ENCODE measurements at places on chromosomes 1 and 21.

- DNase-seq, result peak; percentile 67
Measured at GRCh38 chr21:43877936-43878575, 13.0 kb downstream of the AGPAT3 start.

DNA sequence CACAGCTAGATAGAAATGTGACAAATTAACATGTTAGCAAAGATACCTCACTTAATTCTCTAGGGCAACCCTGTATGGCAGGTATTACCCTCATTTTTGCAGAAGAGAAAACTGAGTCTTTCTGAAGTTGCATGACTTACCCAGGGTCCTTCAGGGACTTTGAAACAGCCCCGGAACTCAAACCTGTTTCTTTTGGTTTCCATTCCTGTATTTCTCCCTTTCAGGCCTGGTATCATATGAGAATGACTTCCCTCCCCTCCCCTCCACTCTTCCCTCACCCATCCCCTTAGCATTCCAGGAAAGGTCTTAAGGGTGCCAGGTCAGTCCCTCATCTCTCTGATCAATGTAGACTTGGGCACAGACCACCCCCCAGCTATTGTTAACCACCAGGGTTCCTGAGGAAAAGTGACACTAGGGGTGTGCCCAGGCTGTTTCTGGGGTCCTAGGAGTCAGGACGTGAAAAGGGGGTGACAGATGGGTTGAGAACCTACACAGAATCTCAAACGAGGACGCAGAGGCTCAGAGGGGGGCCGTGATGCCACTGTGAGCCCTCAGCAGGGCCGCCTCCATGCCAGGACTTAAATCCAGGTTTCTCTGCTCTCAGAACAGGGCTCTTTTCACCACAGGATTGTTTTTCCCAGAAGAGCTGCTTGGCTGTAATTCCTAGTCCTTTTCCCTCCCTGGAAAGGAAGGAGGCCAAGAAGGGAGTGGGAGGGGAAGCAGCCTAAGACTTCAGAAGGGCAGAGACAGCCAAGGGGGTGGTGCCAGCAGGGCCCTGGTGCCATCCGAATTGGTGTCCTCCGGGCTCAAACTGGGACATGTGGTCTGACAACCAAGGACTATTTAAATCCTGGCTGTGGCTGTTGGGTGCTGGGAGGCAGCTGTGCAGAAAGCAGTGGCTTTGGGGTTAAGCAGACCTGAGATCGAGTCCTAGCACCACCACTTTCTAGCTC is 2.1 kb upstream of the WASF2 start:
- DNase-seq, result peak; percentile 80

DNA sequence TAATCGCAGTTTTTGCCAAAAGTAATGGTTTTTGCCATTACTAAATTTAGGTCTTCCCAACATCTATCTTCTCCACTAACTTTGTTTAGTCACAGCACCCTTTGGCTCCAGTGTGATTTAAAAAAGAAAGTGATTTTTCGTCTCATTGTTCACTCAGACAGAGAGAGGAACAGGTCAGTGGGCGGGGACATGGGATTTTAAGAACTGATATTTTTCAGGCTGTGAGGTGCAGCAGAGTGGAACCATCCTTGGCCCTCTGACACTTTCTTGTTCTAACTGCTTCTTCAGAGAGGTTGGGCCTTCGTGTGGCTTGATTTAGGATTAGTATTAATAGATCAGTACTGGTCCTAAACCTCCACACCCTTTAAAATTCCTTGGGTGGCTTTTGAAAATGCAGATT is 38.8 kb downstream of the CASQ2 start:
- DNase-seq, result no peak

- DNase-seq, result peak; percentile 82
Measured at GRCh38 chr1:184222652-184223052, 164.2 kb upstream of the C1orf21 start.

DNA sequence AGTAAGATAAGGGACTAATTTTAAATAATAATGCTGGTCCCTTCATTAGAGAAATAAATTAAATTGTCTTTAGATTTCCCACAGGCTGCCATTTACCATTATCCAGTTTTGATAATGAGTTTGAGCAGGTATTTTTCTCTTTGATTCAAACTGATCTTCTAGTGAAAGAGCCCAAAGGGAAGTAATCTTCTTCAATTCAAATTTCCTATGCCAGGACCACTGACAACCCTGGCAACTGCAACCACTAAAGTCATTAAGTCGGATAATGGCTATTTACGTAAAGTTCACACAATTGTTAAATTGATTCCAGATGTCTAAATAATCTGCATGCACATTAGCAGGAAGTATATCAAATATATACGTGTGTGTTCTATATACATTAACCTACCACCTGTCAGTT is 399.3 kb downstream of the PTPRC start:
- no peak for DNase-seq

- DNase-seq, result no peak
Measured at GRCh38 chr1:55364216-55364615, 149.1 kb upstream of the USP24 start.

GRCh38 chr21:33293811-33294216 is 27.6 kb downstream of the IL10RB start:
- DNase-seq, result no peak

- DNase-seq, result peak; percentile 88
Measured at GRCh38 chr1:26225033-26225831, 8.8 kb upstream of the CEP85 start.

- no peak for DNase-seq
Measured at GRCh38 chr1:10063878-10064277, 31.1 kb downstream of the UBE4B start.

DNA sequence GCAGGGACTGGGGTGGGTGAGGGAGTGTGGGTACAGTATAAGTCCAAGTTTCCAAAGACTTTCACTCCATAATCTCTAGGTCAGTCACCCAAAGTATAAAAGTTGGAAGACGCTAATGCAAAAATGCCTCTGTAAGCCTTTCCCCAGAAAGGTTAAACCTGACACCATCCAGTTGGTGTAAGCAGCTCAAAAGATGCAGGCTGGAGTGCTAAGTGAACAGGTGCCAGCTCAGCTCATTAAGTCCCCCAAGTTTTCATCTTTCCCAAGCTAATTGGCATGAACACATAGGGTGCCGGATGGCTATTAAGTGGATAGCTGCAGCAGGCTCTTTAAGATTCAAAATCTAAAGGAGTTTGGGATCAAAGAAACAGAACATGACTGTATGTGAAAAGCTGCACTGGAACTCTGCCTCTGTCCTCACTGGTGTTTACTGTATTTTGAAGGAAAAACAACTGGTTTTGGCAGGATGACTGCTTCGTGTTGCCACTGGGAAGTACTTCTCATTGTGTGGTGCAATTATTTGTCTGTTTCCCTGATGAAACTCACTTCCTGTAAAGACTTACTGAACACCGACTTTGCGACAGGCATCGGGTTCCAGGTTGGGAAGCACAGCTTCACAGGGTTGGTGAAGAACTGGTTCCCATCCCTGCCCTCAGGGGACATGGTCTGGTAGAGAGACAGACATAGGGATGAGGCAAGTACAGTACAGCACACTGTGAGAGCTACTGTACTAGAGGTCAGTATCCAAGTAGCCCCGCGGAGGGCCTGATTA is 152.7 kb downstream of the DAB1 start:
- DNase-seq, result no peak

DNA sequence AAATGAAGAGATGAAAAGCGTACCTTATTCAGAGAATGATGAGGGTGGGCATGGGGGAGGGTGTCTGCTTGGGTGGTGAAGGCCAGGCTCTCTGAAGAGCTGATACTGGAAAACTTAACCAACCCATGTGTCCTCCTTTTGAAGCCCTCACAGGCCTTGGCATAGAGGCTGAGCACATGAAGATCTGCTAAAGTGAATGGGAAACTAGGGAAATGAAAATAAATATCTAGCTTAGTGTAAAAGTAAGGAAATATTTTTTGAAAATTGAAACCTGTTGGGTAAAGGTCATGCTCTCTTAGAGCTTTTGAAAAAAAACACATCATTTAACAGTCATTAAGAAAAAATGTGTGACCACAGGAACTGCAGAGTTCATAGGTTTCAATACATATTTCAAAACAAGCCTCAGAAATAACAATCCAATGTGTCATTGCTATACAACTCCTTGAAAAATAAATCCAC is 40.5 kb upstream of the RALGPS2 start:
- peak; percentile 79 for DNase-seq

DNA sequence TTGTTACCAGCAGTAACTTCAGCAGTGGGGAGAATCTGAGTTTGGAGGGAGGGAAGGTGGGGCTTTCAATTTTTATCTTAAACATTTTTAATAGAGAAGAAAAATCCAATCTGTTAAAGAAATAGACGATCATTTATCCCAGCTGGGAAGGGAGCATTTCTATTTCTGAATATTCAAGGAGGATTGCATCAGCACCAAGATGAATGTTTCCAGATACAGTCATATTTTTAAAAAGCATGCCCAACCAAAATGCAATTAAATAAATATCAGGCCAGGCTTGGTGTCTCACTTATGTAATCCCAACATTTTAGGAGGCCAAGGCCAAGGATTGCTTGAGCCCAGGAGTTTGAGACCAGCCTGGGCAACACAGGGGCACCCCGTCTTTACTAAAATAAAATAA is 1.7 kb upstream of the ATP1A4 start:
- DNase-seq, result no peak

GRCh38 chr21:27076025-27076424 is 109.1 kb upstream of the ADAMTS5 start:
- no peak for DNase-seq

- no peak for DNase-seq
Measured at GRCh38 chr1:207833956-207834660, 76.8 kb downstream of the CD34 start.

All from osteoblast (primary cell).